ENCODE measurements at places on chromosomes 11 and 22. TPM values are rescaled to one million over a fixed set of nuclear protein-coding genes. Genes with fewer than 3 reads are reported as not detected.

GRCh38 chr11:117819096-117820040, 5.2 kb downstream of the FXYD2 start:
- peaks cover 86% of the 10 kb centered on the region for H3K4me1 ChIP-seq
- DNase-seq: peak; percentile 83
- no peaks in the 10 kb centered on the region for H3K27me3 ChIP-seq

DNA sequence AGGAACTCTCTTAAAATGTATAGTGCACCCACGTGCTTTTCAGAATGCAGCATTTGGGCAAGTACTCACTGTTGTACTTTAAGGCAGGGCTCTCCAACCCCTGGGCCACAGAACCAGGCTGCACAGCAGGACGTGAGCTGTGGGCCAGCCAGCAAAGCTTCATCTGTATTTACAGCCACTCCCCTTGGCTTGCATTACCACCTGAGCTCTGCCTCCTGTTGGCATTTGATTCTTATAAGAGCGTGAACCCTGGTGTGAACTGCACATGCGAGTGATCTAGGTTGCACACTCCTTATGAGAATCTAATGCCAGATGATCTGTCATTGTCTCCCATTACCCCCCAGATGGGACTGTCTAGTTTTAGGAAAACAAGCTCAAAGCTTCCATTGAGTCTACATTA, 3.0 kb downstream of the C11orf58 start:
- H3K36me3 ChIP-seq: peaks cover 14% of the 10 kb centered on the region
- H3K4me1 ChIP-seq: peaks cover 5% of the 10 kb centered on the region
- no peak overlapping the region for H3K27ac ChIP-seq
- no peak for DNase-seq
- no peak overlapping the region for H3K4me3 ChIP-seq
- H3K27me3 ChIP-seq: no peaks in the 10 kb centered on the region

DNA sequence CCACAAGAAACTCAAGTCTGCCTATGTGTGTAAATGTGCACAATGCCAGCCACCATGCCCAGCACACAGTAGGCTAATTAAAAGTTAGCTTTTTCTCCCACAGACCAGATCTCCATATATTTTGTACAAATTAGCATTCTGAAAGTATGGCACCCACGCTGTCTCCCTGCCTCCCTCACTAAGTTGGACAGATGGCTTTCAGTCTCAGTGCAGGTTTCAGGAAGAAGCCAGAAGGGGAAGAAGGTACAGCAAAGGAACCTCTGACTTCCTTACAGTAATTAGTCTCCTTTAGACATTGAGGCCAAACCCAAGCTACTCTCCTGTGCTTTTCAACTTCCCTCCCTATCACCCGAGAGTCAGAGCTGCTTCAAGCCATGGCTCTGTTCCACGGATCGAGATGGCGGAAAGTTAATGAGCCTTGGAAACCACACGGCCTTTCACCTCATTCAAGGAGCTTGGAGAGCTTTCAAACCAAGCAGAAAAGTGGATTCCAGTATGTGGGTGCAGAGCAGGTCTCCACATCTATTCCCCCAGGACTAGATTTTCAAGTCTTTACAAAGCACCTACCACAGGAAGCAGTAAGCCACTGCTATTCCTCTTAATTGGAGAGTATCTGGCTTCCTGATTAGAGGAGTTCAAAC, 221.1 kb upstream of the NARS2 start:
- H3K27ac ChIP-seq: no peak overlapping the region
- H3K27me3 ChIP-seq: peaks cover 6% of the 10 kb centered on the region
- H3K4me1 ChIP-seq: no peaks in the 10 kb centered on the region
- H3K36me3 ChIP-seq: no peaks in the 10 kb centered on the region

DNA sequence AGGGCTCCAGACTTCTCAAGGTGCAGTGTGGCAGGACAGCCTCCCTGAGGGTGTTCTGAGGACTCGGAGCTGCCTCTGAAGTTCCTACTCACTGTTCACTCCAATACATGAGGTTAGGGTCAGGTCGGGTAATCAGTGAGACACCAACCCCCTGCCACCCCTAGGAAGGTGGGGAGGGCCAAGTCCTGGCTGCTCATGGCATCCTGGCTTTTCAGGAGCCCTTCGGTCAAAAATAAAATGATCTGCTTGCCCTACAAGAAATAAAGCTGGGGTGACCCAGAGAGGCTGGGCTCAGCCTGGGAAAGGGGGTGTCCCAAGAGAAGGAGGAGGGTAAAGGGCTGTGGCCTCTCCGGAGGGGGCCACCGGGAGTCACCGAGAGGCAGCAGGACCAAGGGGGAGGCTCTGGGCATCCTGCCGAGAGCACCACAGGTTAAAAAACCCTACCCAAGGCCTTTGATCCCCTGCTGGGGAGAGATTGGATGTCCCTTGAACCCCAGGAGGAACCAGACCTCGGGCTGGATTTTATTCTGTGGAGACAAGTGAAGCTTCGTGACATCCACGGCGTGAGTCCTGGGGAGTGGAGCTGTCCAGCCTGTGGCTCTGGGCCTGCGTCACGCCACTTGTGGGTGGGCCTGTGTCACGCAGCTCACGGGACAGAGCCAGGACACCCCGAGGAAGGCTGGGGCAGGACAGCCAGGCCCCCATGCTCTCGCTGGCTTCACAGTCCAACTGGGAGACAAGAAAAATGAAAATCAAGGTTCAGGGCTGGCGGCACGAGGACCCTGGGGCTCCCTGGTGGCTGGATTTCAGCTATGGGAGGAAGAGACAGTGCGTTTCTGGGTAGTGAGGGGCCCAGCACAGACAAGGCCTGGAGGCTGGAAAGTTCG, 102.2 kb upstream of the FGF3 start:
- H3K36me3 ChIP-seq: no peaks in the 10 kb centered on the region

DNA sequence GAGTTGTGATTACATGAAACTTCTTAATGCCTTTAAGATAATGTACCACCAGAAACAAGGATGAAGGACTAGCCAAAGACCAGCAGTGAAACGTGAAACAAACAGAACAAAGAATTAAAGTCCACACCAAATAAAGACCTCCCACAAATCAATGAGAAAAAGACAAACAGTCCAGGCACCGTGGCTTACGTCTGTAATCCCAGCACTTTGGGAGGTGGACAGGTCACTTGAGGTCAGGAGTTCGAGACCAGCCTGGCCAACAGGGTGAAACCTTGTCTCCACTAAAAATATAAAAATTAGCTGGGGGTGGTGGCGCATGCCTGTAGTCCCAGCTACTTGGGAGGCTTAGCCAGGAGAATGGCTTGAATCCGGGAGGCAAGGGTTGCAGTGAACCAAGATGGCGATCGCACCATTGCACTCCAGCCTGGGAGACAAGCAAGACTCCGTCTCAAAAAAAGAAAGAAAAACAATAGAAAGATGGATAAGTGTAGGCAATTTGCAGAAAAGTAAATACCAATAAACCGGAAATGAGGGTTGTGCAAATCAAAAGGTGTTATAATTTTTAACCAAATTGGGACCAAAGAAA, 167.8 kb upstream of the GRK3 start:
- no peak overlapping the region for H3K4me3 ChIP-seq
- no peak overlapping the region for H3K27ac ChIP-seq
- DNase-seq: no peak
- H3K27me3 ChIP-seq: no peaks in the 10 kb centered on the region
- H3K4me1 ChIP-seq: no peaks in the 10 kb centered on the region
- no peaks in the 10 kb centered on the region for H3K36me3 ChIP-seq

DNA sequence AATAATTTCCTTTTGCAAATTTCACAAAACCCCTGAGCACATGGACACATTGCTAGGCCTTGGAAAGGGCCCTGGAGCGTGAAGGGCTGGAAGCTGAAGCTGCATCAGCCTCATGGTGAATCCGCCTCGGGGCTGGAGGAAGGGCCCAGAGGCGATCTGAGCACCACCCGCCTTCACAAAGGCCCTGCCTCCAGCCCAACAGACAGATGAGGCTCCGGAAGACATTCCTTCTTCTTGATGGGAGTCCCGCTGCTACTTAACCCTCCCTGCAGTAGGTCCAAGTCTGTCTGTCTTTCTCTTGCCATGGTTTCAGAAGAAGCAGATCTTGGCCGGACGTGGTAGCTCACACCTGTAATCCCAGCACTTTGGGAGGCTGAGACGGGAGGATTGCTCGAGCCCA, 16.5 kb downstream of the ARRB1 start:
- H3K36me3 ChIP-seq: peaks cover 6% of the 10 kb centered on the region
- H3K27me3 ChIP-seq: no peaks in the 10 kb centered on the region
- H3K4me1 ChIP-seq: peaks cover 64% of the 10 kb centered on the region
- no peak overlapping the region for H3K4me3 ChIP-seq
- H3K27ac ChIP-seq: no peak overlapping the region

DNA sequence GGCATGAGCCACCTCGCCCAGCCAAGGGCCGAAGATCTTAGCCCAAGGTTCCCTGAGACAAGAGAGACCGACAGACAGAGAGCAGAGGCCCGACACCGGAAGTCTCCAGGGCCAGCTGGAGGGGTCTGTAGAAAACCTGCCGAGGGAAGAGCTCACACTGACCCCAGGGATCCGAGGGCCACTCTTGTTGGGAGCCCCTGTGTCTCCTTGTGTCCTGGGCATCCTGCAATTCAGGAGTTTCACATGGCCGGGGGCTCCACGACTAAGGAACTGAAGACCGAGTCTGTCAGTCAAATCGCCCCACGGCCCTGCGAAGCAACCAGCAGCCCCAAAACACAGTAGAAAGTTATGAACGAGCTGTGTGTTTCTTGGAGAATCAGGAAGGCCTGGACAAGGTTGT, 1482.0 kb downstream of the BRD1 start:
- H3K4me1 ChIP-seq: no peaks in the 10 kb centered on the region
- peaks cover 10% of the 10 kb centered on the region for H3K27me3 ChIP-seq
- no peak overlapping the region for H3K4me3 ChIP-seq

The PLA2G3 gene
- polyA plus RNA-seq: 0.01 TPM

The APLNR gene
- 22.8 TPM for polyA plus RNA-seq

The PRDX5 gene
- polyA plus RNA-seq: 219 TPM

The SCUBE2 gene
- polyA plus RNA-seq: 10.7 TPM

The FADD gene
- 18.1 TPM for polyA plus RNA-seq

All from large intestine (tissue), 12 donors.